ENCODE measurements at places on chromosomes 5 and 9.

DNA sequence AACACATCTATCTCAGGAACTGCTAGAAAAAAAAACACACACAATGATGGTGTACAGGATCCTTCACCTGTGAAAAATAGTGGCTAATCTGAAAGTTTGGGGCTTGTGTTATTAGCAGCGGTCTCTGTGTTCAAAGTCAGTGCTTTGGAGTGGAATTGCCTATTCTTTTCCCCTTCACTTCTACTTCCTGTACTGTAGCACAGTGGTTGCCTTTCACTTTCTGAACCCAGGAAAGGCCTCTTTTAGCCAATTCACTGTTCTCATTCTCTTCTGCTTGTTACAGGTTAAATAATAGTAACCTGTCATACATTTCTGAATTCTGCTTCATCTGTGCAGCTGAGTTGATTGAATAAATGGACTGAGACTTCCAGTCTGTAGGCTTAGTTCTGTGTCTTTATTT is 161.3 kb upstream of the RGS7BP start:
- DNase-seq, result no peak

- no peak for DNase-seq
Observed at GRCh38 chr5:61267116-61267515, 64.9 kb upstream of the ZSWIM6 start.

DNA sequence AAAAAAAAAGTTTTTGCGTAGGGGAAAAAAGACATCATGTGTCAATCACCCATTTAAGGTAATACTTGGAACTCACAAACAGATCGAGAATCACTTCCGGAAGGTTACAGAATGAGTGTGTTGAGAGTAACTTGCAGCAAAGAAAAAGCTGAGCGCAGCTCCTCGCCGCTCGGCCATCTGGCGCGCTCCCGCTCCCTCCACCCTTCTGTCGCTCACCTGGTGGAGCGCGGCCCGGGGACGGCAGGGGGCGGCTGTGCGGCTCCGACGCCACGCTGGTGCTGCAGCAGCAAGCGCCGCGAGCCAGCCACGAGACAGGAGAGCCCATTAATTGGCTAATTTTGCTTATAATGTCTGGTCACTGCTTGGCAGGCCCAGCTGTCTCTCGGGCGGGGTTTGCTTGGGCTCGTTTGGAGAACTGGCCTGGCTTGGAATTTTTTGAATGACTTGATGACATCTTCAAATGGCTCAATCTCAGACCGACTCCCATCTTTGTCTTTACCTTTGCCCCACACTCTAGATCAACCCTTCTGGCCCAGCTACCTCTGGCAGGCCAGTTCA is 601.8 kb downstream of the CCDC171 start:
- peak; percentile 38 for DNase-seq

DNA sequence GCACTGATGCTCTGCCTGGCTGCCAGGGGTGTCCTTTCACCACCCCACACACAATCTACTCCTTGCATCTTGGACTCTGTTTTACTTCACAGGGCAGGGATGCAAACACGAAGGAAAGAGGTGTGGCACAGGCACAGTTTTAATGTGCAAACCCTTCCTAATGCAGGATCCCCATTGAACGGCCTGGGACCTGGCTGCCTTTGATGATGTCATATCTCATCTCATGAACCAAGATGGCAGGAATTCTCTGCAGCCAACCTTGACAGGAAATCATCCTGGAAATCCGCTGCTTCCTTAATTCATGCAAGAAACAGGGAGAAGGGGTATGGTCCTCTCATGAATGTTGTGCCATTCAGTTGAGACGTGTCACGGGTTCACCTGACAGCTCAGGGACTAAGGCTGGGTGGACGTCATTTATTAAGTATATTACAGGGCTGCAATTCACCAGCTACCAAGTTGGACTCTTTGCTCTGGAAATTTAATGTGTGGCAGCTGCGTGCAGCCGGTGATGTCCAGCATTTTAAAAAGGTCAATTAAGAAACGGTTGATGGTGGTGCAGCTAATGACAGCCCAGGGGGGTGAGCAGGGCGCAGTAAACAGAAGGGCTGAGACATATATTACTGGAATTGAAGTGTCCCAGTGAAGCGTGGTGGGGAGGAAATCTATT is 91.5 kb downstream of the LMNB1 start:
- no peak for DNase-seq

GRCh38 chr5:55551358-55551757 is 16.6 kb upstream of the PLPP1 start:
- DNase-seq, result no peak

DNA sequence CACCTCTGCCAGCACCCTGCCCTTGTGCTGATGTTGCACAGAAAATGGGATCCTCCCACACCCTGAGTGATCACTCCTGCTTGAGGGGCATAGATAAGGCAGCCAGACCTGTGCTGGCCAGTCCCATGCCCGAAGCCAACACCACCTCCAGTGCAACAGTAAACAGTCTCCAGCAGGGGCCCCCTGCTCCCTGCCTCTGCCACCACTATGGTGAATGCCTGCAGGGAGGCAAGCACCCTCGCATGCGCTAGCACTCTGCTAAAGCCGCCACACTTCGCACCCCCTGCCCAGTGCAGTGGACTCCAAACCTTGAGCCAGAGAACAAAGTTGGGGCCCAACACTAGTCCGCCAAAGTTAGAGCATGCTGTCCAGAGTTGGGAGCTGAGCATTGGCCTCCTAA is 118.7 kb downstream of the PJA2 start:
- DNase-seq, result no peak

DNA sequence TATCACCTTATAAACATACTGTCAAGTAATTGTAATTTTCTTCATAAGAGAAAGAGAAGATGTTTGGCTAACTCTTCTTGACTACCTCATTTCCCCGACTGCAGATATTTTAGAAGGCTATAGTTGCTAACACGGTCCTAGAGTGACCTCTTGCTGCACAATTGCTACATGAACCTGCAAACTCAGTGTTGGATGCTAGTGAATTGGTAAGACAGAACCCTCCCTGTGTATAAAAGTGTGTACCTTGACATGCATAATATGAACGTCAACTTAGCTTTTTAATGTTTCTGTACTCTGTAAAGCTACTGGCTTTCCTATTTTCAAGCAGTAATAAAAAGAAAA is 46.7 kb upstream of the CER1 start:
- DNase-seq, result no peak

DNA sequence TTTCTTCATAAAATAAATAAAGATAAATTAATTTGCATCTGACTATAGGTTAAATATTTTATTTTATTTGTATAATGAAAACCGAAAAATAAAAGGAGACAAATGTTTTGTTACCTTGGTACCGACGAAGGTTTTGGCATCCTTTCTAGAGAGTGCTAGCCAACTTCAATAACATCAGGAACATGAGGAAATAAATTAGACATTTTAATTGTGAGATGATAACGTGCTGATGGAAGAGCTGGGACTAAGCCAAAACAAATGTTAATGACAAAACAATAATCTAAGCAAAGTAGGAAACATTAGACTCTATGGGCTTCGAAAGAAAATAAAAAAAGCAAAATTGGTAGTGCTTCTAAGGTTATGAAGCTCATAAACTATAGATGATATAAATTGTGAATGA is 201.0 kb downstream of the IRX2 start:
- no peak for DNase-seq

GRCh38 chr9:13728131-13728530 is 448.6 kb upstream of the MPDZ start:
- DNase-seq, result no peak

DNA sequence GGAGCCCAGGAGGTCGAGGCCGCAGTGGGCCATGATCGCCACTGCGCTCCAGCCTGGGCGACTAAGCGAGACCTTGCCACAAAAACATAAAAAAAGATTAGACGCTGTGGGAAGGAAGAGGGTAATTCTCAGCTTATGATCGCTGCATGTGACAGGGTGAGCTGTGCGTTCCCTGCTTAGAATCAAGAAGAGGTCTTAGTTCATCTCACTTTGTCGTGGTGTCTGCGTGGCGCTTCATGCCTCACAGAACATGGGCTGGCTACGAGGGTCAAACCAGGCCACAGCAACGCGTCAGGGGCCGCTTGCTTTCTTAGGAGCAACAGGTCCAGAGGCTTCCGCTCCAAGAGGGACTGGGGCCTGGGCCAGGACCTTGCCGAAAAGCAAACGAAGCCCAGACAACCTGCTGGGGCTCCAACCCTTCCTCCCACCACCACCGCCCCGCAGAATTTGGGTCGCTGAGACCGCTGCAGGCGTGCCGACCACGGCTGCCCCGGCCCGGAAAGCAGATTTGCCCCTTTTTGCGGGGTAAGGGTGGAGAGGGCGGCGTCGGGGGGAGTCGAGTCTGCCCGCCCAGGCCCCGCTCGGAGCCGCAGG is 10.0 kb upstream of the GRIN1 start:
- DNase-seq, result no peak

DNA sequence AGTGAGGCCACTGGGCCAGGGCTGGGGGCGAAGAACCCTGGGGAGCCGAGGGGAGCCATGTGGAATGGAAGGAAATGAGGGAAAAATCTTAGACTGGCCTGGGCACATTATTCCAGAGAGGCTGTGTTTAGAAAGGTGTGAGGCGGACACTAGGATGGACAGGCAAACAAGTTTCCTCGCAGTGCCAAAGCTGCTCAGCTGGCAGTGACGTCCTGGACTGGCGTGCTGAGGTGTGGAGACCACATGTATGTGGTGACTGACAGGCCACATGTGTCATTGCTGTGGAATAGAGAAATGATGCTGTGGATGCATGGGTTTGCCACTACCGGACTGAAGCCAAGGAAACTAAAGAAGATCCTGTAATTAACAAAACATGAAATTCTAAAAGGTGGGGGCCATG is 42.6 kb downstream of the RASEF start:
- no peak for DNase-seq

DNA sequence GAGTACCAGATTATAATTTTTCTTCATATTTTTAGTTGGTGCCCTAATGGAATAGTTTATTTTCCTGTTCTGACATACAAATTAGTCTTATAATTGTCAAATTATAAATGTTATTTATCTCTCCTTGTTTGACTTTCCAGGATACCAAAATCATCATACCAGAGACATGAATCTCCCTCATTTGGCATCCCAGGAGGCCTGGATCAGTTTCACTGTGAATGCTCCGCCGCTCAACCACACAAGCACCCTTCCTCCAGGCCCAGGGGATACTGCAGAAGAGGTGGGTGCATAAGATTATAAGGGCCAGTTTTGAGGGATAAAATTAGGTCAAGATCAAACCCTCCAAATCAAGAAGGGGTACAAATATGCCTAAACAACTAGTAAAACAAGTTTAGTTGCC is 1229.3 kb downstream of the CDH12 start:
- DNase-seq, result no peak

DNA sequence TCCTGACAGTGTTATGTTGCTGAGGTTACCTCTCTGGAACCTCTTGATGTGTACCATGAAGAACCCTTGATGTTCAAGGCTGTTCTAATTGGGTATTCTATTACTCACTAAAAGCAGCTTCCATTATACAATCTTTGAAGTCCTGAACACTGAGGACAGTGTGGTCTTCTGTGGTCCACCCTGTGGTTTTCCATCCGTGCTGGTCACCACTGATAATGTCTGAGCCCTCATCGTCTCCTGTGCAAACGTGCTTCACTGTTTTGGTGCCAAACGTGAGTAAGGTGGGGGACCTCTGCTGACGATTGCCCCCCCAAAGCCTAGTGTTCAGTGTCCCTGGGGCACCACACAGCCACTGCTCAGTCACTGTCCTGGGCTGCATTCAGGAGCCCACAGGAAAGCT is 259.7 kb upstream of the ANKRD55 start:
- DNase-seq, result no peak

DNA sequence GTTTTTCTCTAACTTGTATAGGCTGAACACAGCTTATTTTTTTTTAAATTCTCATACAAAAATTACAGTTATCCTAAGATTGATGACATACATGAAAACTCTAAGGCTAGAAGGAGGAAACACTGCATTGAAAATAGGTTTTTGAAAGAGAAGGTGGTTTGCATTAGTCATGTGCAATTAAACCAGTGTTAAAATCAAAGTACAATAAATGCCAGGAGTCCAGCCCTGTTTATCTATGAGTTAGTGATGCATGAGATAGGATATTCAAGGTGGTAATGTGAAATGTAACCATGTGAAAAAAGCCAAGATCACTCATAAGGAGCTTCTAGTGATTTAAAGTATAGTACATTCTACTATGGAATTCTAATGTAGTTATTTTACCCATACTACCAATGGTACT is 444.9 kb upstream of the CYLC2 start:
- no peak for DNase-seq

DNA sequence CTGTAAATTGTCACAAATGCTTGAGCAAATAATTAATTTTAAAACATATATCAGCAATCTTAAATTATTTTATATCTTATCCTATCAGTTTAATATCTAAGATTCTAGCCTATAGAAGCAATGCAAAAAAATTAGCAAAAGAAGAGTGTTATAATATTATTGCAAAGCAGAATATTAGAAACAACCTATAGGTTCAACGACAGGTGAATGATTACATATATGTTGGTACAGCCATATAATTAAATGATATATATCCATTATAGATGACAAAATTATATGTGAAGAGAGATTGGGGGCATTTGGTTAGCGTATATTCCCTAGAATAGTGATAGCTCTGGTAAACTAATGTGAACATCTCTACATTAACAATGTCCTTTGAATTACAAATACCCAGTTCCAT is at the start of gene IFNE:
TSS of gene IFNE (minus strand) at position 101 of the 400 bp plus-strand sequence. CDS start 619 bp downstream, outside the sequence.
- no peak for DNase-seq

DNA sequence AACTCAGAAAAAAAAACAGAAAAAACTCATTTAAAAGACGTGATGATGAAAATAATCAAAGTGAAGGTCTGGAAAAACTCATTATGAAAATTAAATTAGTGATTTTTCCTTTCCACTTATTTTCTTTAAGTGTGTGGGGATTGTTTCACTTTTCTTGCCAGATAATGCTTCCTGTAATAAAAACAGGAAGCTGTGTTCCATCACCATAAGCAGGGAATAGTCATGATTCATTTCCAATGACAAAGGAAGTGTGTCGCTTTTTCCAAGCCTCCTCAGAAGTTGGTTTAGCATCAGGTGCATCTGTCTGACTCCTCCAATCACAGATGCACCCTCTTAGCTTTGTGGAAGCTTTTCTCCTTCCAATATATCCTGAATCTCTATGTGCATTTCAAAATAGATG is 2068.7 kb downstream of the MAT2B start:
- no peak for DNase-seq

DNA sequence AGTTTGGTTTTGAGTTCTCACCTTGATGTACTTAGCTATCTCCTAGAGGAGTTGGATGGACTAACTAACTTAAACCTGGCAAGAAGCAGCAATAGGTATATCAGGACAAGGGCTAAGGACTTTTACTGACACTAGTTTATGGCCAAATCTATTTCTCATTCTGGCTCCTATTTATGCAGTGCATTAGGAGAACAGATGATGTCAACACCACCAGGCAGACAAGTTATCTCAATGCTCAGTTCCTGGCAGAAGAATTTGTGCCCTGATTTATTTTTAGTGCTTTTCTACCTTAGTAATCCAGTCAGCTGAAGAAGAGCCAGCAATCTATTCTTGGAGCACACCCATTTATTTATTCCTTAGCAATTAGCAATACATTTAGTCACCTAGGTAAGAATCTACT is 30.7 kb upstream of the MYOT start:
- no peak for DNase-seq

GRCh38 chr9:9817176-9817575 is 795.6 kb downstream of the PTPRD start:
- no peak for DNase-seq

GRCh38 chr5:76675364-76675763 is 40.6 kb upstream of the F2R start:
- DNase-seq, result no peak

Measured in GM12892 (cell line).